NCI-H1436 (cell line): ENCODE measurements at places on chromosomes 5 and 9.

GRCh38 chr9:34170237-34170991 lies 8.4 kb upstream of the UBAP1 start:
- no peak for DNase-seq

- no peak for DNase-seq
Measured at GRCh38 chr5:76341651-76342334, 61.3 kb upstream of the IQGAP2 start.

DNA sequence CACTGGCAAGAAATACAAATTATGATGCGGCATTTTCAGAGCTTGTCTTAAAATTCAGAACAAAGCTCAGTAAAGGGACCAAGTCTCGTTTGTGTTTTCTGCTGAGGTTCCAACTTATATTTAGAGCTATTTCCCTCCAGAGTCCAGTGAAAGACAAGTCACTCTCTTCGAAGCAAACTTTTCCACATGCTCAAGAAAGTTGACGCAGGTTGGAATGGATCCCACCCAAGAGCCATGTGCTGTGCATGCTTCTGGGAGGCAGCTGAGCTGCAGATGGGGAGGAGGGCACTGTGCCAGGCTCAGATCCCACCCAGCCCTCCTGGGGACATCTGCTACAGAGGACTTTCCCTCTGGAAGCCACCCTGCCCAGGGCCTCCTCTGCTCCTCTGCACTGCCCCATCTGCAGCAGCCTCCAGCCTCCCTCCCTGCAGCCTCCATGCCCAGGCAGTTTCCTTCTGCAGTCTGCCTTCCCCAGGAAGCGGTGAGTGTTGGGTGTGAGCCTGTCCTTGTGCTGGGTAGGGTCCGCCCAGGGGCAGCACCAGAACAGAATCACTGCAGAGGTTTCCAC lies 75.3 kb downstream of the COL23A1 start:
- no peak for DNase-seq

- DNase-seq, result no peak
Measured at GRCh38 chr9:133913571-133914369, 78.4 kb downstream of the VAV2 start.

DNA sequence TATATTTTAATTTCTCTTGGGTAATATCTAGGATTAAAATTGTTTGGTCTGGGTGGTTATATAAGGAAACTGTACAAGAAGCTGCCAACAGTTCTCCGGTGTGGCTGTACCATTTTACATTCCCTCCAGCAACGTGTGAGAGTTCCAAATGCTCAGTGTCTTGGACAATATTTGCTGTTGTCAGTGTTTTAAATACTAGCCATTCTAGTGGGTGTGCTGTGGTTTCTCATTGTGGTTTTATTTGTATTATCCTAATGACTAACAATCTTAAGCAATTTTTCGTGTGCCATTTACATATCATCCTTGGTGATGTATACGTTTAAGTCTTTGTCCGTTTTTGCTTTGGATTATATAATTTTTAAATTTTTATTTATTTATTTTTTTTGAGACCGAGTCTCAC lies 34.0 kb downstream of the TNFSF15 start:
- DNase-seq, result no peak

DNA sequence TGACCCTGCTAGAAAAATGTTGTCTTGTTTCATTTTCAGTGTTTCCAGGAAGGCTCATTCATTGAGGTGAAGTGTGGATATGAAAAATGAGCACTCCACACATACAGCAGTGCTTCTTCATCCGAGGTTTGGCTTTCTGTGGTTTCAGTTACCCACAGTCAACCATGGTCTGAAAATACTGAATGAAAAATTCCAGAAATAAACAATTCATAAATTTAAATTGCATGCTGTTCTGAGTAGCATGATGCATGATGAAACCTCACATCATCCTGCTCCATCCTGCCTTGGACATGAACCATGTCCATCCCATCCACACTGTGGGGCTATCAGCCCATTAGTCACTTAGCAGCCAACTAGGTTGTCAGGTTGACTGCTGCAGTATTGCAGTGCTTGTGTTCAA lies 10.4 kb upstream of the SLC45A2 start:
- no peak for DNase-seq

DNA sequence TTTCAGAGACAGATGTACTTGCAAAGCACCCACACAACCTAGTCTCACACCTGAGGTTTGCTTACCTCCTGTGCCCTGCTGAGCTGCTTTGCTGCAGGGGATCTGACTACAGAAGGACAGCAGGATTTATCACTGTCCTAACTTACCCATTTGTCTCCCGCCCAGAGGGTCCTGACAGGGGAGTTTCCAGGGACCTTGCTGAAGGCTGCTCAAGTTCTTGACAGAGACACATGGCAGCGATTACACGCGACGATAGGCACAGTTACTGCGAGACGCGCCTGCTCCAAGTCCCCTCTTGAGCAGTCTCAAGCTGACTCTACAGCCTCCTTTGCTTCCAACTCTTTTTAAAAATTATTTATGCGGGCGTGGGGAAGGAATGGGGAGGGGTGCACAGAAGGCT lies 24.6 kb upstream of the GALNT10 start:
- DNase-seq, result no peak

DNA sequence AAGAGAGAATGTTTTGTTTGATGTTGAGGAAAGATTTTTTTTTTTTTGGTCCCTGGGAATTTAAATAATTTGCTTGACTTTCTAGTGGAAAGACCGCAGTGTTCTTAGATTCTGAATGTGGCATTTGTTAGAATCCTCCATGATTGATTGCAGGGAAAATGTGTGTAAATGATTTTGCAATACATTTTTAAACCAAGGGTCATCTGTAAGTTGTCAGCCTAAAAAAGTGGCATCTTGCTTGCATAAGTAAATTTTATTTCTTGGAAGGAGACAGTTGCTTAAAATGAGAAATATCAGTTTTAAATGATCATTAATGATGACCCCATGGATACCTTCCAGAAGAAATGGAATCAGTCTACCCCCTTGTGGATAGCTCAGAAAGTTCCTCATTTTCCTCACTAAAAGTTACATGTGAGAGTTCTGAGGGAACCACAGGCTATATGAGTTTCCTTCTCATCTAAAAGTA lies 105.1 kb upstream of the SLC25A48 start:
- DNase-seq, result no peak

DNA sequence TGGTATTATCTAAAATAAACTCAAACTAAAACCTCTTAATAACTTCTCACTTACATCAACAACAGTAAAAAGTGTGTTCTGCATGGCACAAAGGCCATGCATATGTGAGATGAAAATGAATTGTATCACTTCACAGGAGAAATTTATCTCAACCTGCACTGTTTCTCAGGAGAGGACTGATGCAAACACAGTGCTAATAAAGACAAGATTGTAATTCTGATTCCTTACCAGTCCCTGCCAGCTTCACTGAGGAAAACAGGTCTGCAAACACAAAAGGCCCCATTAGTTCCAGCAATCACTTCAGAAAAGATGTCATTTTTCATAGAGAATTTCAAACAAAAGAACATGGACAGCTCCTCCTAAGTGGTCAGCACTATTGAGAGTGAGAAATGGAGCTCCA lies 117.3 kb upstream of the PDE4D start:
- no peak for DNase-seq

DNA sequence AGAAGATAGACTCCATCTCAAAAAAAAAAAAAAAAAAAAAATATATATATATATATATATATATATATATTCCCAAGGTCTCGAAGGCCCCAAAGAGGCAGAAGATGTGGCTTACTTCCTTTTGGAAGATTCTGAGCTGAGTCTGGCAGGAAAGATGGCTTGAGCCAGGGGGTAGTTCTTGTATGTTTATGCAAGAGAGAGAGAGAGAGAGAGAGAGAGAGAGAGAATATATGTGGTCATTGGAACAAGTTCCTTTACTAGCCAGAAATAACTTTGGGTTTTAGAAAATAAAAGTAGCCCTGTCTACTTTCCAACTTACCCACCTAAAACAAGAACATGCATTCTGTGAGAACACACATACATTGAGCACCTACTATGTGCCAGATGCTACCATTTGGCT lies 17.6 kb downstream of the NCS1 start:
- DNase-seq, result no peak

DNA sequence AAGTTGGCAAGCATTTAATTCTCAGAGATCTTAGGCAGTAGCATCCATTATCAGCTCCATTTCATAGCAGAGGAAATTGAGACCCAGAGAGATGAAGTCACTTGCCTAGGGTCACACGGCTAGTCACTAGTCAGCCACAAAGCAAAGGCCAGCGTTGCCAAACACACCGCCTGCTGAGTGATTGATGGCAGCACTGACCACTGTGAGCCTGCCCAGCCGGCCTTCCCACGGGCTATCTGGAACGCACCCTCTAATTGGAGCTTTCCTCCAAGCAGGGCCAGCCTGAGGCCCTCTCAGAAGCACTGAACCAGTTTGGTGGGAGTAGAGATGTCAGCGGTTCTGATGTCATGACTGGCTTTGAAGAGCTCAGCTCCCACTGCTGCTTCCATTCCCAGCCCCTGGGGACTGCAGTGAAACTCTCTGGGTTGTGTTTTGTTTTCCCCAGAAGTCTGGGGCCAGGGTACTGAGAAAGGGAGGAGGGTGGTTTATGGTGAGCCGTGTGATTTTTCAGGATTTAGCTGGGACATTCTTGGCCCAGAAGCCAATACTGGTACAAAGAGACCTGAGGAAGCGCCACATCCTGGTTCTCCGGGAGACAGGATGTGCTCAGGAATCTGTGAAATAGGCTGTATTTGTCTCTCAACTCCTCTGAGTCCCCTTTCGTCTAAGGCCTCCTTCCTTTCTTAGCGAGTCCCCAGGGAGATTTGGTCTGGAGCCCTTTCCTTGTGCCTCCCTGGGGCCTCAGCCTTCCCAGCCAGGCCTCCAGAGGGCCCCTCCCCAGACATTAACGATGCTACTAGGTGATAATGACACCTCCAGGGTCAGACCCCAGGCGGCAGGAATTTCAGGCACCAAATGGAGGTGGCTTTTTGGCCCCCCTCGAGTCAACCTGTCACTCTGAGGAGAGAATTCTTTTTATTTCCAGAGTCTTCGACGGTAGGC lies 44.5 kb downstream of the SPRY4 start:
- DNase-seq, result no peak

GRCh38 chr5:36305571-36306326 lies 4.0 kb upstream of the RANBP3L start:
- peak; percentile 11 for DNase-seq

DNA sequence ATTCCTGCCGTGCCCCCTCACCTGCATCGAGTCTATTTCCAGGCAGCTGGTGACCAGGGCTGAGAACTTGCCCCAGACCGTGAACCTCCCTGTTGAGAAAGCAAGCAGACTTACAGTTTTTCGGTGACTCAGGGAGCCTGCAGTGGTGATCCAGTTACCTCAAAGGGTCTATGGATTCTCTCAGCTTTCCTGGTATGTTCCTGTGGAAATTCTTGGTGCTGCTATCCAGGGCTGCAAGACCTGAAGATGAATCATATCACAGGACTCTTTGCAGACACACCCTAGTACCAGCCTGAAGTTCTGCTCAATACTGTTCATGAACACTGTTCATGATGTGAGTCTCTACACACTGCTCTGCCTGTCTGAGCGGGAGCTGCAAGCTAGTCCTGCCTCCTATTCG lies 154.7 kb downstream of the WDR70 start:
- DNase-seq, result no peak
